ENCODE measurements at places on chromosomes 7 and 10.

DNA sequence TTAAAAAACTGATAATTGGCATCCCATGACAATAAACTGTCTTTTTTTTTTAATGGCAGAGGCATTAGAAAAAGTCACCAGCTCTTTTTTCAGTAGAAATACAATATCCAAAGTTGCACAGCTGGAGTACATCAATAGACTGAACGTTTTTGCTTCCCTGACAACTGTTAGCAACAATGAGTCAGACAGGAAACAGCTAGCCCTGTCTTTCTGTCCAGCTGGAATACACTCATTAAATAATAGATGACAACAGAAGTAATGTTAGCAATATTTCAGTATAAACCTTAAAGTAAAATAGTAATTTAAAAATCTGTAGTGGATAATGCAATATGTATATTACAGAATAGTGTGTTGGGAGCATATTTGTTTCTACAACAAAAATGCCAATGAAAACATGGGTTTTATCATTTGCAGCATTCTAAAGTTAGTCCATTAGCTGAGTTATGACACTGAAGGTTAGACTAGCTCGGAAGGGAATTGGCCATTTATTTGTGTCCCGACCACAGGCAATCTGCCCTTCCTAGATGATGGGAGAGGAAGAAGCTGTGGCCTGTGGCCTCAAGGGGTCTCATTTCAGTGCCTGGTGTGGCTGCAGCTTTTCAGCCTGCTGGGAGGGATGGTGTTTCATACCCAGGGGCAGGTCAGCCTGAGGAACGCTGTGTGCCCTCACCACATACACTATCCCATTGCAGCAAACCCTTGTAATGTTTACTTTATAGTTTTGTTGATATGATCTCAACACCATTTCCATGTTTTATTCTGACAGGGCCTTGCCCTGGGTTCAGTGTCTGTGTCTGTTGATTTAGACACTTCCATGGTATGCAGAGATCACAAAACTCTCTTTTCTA lies 173.3 kb downstream of the SLC16A9 start:
- no peak for DNase-seq

DNA sequence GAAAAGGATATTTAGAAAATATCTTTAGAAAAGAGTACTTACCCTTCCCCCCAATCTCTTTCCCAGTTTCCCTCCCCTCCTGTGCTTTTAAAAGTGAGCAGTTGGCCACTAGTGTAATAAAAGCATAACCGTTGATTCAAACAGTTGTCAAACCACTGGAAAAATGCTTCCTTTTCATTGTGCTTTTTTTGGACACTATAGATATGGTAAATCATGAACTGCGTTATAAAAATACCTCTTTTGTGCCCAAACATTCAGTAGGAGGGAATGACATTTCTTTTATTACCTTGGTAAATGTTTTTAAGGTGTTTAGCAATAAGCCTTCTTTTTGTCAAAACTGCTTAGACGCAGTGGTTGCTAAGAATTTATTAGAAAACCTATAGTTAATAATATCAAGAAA lies 232.4 kb downstream of the SLC25A13 start:
- DNase-seq: no peak

DNA sequence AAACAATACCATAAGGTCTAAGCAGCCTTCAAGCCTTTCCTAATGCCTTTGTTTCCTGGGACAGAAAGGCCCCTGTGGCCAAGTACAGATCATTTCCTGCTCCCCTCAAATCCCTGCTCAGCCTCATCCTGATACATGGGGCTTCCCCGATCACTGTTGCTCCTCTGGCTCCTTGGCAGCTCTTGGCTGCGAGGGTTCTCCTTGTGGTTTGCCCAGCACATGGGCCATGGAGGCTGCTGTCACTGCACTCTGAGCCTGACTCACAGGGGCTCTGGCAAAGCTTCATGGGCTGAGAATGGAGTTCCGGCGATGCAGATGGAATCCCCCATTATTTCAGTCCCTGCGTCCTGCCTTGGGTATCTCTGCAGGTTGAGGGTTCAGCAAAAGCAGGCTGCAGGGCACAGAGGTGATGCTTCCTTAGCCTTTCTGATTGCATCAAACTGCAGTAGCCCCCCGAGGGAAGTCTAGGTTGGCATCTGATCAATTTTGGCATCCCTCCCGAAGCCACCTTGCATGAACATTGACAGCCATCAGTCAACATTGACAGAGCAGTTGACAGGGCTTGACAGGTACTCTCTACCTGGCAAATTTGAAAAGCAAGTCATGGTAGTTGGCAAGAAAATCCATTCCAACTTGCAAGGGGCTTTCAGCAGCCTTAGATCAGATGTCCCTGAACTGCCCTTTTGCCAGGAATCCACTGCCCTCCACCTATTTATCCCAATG lies 168.6 kb downstream of the GFRA1 start:
- no peak for DNase-seq

- no peak for DNase-seq
These were observed 18.8 kb downstream of the NT5C3A start for GRCh38 chr7:33043501-33044400.

GRCh38 chr10:28774051-28774995 lies 97.0 kb downstream of the BAMBI start:
- no peak for DNase-seq

GRCh38 chr7:83930262-83930661 lies 264.3 kb downstream of the SEMA3A start:
- DNase-seq: no peak

GRCh38 chr7:14420768-14421167 lies 431.3 kb upstream of the ETV1 start:
- no peak for DNase-seq

GRCh38 chr7:29077854-29078253 lies 68.5 kb downstream of the CPVL start:
- DNase-seq: no peak

GRCh38 chr10:15083674-15084501 lies 4.7 kb downstream of the ACBD7 start:
- DNase-seq: no peak

DNA sequence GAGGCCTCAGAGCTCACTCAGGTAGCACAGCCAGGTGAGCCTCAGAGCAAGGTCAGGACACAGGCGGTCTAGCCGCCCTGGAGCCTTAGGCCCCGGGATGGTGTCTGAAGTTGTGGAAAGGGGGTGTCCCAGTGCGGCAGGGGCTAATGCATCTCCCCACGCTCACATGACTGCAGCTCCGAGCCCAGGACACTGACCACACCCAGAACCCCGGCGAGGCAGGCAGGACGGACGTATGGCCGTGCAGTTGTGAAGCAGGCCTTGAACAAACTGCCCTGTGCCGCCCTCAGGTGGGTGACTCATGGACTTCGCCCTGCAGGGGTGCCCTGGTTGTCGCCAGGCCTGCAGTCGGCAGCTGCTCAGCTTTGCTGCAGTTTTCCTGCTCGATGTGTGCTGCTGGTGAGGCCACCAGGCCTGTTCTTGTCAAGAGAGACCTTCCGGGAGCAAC lies 5.0 kb upstream of the PRKAR1B start:
- DNase-seq: no peak

DNA sequence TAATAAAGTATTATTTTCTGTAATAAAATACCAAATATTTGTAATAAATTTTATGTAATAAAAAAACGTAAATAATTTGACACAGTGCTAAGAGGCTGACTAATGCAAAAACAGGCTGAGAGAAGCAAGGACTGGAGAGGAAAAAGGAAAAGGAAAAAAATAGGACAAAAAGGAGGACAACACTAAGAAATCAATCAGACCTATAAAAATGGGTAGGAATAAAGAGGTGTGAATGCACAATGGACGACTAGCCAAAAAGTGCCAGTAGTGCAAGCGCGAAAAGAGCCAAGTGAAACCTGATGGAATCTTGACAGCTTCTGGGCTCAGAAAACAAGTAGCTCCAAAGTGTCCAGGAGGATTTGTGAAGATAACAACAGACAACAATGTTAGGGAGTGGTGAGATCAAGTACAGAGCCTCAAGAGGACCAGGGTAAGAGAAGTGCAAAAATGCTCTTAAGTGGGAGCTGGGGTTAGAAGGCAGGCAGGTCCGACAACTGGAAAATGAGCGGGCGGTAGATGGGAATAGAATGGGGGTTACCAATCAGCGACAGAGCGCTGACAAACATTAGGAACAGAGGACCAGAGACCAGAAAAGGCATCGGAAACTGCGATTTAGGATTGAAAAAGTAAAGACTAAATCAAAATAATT lies 1.2 kb downstream of the BRAF start:
- peak; percentile 53 for DNase-seq

DNA sequence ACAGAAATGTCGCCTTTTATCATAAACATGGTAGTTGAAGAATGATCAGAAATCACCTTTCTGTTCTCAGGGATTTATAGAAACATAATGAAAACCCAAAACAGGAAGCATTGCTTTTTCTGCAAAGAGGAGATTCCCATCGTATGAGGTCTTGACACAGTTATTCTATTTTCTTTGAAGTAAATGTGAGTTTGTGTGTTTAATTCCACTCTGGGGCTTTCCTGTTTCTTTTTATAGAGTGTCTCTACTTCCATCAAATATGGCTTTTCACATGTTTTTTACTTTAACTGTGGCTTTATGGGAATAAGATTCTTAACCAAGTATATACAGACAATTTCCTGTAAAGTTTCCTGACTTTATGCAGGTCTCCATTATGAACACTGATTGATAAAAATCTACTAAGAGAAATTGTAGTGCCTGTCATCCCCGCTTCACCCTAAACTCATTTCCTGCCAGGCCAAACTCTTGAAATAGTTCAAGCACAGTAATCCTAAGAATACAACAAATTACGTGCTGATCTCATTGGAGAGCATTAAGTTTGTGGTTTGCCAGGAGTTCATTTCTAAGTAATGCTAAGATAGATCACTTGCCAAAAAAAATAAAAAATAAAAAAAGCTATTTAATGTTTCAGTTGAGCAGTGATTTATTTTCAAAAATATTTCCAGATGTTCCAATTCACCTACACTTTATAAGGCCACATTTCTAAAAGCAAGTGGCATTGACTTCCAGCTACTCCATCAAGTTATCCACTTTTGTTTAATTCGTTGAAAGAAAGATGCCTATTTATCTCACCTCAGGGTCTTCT lies 52.2 kb upstream of the SEC61G start:
- DNase-seq: no peak

- no peak for DNase-seq
These were observed 1.7 kb downstream of the GRM8 start for GRCh38 chr7:127251036-127251464.

- no peak for DNase-seq
These were observed 139.6 kb upstream of the GPR26 start for GRCh38 chr10:123526356-123527064.

GRCh38 chr7:102044641-102044983 lies 227.2 kb downstream of the CUX1 start:
- no peak for DNase-seq

DNA sequence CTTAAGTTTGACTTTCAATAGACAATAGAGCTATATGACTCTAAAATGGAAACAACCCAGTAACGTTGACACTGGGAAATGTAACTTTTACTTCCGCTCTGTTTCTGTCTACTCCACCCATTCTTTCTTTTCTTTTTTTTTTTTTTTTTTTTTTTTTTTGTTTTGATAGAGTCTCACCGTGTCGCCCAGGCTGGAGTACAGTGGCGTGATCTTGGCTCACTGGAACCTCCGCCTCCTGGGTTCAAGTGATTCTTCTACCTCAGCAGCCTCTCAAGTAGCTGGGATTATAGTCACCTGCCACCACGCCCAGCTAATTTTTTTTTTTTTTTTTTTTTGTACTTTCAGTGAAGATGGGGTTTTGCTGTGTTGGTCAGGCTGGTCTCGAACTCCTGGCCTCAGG lies 13.9 kb downstream of the PRSS2 start:
- DNase-seq: no peak

- no peak for DNase-seq
These were observed 240.8 kb downstream of the CDK14 start for GRCh38 chr7:90836937-90837336.

DNA sequence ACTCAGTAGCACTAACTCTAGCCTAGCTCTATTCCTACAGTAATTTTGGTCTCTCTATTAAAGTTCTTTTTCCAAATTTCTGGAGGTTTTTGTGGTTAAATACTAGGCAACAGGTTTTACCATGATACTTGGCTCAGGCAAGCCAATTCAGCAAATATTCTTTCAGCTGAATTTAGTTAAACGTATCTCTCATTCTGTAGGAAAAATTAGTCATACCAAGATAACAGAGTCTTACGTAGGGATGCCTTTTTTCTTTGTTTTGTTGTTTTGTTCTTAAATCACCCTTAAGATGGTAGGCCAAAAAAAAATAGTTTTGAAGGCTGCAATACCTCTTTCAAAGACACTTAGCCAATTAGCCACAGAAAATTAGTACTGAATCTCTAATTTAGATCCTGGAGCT lies 180.5 kb downstream of the MAGI2 start:
- no peak for DNase-seq
